IMR-90 (cell line): ENCODE measurements at places on chromosomes 2 and 18. TPM values are rescaled to one million over a fixed set of nuclear protein-coding genes. Genes with fewer than 3 reads are reported as not detected.

Gene CRACDL
- not detected in 2 replicates for total RNA-seq

Gene PKDCC
- 50.3 and 55.6 TPM in 2 replicates for total RNA-seq

Gene CFAP221
- not detected in 2 replicates for total RNA-seq

Gene SKOR2
- not detected in 2 replicates for total RNA-seq

Gene SLC19A3
- total RNA-seq: under 0.01 TPM in 1 of 2 replicates, not detected in the other

Gene SCN3A
- total RNA-seq: 0.90 and 1.4 TPM in 2 replicates

Gene COLEC12
- 1.7 and 2.3 TPM in 2 replicates for total RNA-seq

Gene EVX2
- total RNA-seq: not detected in 2 replicates
